ENCODE measurements at places on chromosomes 2 and 18.

DNA sequence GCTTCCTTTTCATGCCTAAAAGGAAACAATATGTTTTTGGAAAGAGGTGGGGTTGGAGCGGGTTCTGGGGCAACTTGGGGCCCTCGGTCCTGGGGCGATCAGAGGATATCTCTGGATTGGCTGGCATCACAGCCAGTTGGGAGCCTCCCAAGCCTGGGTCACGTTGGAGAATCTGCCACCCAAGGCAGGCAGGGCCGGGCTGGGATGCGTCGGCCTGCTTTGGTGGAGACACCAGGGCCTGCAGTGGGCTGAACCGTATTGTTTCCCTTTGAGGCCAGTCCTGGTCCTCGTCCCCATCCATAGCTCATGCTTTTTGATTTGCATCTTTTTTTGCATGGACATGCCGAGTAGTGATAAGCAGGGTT is 235.8 kb downstream of the ATAD2B start:
- no peak for DNase-seq

GRCh38 chr2:74250189-74250631 is 51.8 kb downstream of the MTHFD2 start:
- peak; percentile 32 for DNase-seq

DNA sequence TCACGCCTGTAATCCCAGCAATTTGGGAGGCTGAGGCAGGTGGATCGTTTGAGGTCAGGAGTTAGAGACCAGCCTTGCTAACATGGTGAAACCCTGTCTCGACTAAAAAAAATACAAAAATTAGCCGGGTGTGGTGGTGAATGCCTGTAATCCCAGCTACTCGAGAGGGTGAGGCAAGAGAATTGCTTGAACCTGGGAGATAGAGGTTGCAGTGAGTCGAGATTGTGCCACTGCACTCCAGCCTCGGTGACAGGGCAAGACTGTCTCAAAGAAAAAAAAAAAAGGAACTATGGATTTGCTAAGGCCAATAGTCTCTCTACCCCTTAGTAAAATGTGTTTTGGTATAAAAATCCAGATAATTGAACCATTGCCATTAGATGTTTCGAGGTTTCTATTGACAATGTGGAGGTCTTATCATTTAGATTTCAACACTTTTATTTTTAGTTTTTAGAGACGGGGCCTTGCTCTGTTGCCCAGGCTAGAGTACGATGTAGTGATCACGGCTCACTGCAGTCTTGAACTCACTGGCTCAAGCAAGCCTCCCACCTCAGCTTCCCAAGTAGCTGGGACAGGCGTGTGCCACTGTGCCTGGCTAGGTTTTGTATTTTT is 1.1 kb upstream of the TXNDC2 start:
- DNase-seq = no peak

GRCh38 chr2:27717070-27717795 is 53.5 kb downstream of the SLC4A1AP start:
- DNase-seq = no peak

DNA sequence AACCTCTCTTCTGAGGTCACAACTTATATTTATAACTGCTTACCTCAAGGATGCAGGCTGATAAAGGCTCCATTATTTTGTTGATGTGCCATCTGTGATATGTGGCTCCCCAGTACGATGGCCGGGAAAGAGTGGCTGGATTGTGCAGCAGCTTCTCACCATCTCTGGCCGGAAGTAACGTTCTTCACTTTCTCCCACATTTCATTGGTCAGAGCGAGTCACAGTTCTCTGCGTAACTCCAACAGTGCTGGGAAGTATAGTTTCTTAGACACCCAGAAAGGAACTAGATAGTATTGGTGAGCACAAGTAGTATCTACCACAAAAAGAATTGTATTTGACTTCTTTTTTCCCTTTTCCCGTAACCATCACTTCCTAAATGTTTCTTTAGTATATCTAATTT is 28.7 kb downstream of the ZSWIM2 start:
- no peak for DNase-seq

- no peak for DNase-seq
These were observed 31.7 kb downstream of the CELF4 start for GRCh38 chr18:37533647-37534584.

DNA sequence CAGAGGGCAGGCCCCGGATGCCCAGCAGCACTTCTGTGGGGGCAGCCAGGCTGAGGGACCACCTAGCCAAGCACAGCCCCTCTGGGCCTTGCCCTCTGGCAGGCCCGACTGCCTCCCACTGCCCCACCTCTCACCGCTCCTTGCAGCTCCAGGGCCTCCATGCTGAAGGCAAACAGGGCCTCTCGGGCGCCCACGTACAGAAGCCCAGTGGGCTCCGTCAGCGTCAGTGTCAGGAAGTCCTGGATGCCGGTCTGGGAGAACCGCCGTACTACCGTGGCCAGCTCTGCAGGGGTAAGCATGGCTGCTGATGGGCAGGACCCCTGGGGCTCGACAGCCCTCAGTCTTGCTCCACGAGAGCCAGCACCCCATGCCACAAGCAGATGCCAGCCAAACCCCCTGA is 3.7 kb downstream of the SEMA4C start:
- DNase-seq = no peak

DNA sequence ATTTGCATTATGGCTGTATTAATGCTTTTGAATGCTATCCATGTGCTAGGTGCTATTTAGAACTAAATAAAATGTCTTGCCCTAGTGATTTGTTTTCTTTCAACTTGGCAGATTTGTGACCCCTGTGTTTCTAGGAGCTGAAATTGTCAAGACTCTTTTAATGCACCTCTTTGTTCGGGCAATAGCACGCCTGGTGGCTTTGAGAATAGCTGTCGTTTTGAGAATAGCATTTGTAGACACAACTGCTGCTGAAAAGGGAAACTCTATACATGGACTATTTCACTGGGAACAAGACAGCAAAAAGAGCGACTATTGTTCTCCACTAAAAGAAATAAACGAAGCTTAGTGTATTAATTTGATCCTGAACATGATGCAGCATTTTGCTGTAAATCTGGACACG is 352.1 kb upstream of the ZNF521 start:
- DNase-seq = no peak

Measured in naive B cell (primary cell).